ENCODE measurements at places on chromosomes 4 and X.

- peak; percentile 17 for DNase-seq
These were observed 76.1 kb downstream of the MANBA start for GRCh38 chr4:102684610-102685052.

DNA sequence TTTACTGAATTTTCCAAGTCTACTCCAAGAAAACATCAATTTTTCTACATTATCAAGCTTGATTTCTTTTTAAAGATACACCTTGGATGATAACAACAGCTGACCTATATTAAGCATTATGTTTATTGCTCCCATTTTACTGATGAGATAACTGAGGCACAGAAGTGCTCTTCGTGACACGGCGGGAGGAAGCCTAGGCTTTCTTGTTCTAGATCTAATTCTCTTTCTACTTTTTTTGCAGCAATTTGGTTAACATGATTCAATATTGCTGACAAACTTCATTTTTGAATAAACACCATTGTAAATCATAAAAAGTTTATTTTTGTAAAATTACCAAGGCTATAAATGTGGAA is 33.8 kb downstream of the BBS12 start:
- no peak for DNase-seq

GRCh38 chr4:89324671-89325070 is 17.1 kb upstream of the GPRIN3 start:
- DNase-seq = peak; percentile 22

- no peak for DNase-seq
These were observed 300.9 kb downstream of the SPIN4 start for GRCh38 chrX:63050225-63050624.

- DNase-seq = no peak
These were observed 1.2 kb downstream of the USP46 start for GRCh38 chr4:52657618-52658501.

GRCh38 chr4:70313736-70314135 is 21.0 kb upstream of the CABS1 start:
- DNase-seq = no peak

- DNase-seq = no peak
These were observed 27.6 kb downstream of the PHEX start for GRCh38 chrX:22059775-22060174.

GRCh38 chr4:57048590-57049304 is 61.4 kb downstream of the IGFBP7 start:
- DNase-seq = peak; percentile 31

DNA sequence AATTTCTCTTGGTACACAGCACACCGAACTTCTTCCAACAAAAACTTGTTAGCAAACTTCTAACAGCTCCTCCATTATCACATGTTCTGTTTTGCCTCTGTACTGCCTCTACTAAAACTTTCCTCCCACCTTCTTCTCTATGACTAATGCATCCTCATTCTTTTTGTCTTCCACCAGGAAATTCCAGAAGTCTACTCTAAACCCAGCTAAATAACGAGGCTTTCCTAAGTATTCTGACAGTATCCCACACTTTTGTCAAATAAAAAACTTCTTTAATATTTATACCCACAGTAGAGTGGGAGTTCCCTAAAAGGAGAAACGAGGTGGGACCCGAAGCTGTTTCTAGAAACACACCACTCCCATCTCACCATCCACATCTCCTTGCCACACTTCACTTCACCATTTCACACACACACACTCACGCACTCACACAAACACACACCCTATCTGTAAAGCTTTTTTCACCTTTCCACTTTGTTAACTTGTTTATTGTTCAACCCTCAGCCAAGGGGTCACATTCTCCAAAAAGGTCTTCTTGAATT is 280.3 kb downstream of the ARAP2 start:
- no peak for DNase-seq
